Stimulated activated CD8-positive, alpha-beta memory T cell treated with anti-CD3 and anti-CD28 coated beads, Interleukin-7, amount 100 ng/mL, for 1 hour (primary cell): ENCODE measurements at places on chromosomes 1 and 21.

DNA sequence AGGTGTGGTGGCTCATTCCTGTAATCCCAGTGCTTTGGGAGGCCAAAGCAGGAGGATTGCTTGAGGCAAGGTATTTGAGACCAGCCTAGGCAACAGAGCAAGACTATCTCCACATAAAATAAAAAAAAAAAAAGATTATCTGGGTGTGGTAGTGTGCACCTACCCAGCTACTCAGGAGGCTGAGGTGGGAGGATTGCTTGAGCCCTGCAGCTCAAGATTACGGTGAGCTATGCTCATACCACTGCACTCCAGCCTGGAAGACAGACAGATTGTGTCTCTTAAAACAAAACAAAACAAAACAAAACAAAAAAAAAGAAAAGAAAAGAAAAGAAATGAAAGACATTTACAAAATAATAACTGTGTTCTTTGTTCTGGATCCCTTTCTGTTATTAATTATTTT lies 6.1 kb upstream of the TLCD4 start:
- no peak for DNase-seq

GRCh38 chr1:193806079-193807048 lies 620.0 kb upstream of the B3GALT2 start:
- no peak for DNase-seq

GRCh38 chr1:201419746-201420607 lies 1.6 kb downstream of the TNNI1 start:
- DNase-seq: no peak

GRCh38 chr1:209869291-209870149 lies 41.7 kb downstream of the UTP25 start:
- no peak for DNase-seq

DNA sequence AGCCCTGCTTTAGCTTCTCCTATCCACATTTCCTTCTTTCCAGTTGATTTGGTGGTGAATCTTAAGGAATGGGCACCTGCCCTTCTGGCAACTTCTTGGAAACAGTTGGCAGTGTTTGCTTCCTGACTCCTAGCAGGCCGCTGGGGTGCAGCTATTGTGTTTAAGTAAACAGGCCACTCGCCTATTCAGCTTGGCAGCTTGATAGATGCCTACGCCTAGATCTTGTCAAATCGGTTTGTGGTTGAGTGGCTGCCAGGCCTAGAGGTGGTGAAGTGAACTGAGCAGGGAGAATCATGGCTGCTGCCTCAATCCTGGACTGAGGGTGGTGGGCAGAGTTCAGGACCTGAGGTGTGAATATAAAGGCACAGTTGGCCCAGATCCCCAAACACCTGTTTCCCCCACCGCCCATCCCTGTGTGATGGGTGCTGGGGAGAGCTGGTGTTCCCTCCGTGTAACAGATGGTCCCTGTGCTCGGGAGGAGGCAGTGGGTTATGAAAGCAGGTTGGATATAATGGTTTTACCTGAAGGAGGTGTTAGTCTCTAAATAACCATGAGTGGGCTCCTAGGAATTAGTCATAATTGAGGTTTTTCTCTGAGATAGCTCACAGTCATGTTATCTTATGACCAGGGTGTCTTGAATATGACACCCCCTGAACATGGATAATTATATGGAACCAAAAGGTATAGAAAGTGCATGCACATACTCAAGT lies 940 bp upstream of the PLA2G2C start:
- DNase-seq: no peak
